CD4-positive, alpha-beta T cell treated with Interleukin-4 for 4 hours (primary cell): ENCODE measurements at places on chromosomes 12 and 14.

GRCh38 chr12:81079280-81080076 lies 1.6 kb downstream of the ACSS3 start:
- no peak for DNase-seq

DNA sequence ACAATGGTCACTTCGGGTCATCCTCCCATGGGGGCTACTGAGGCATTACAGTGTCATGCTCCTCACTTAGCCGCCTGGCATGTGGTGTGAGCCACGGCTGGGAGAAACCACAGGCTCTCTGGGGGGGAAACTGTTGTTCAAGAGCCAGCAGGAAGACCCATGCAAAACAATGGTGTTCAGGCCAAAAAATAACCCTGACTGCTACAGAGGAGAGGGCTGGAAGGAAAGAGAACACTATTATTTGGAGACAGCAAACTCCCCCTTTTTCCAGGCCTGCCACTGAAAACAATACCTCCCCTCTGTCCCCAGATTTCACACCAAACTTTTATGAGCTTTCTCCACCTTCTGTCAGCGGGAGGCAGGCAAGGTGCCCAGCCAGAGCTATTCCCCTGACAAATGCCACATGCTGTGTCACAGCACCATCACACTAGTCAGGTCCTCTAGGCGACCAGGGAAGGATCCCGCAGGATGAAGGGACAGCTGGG lies 83.7 kb downstream of the CHGA start:
- DNase-seq: no peak

GRCh38 chr12:117816-118345 lies 51.3 kb downstream of the IQSEC3 start:
- DNase-seq: no peak

- no peak for DNase-seq
These were observed 847 bp downstream of the CCDC59 start for GRCh38 chr12:82357340-82357739.

DNA sequence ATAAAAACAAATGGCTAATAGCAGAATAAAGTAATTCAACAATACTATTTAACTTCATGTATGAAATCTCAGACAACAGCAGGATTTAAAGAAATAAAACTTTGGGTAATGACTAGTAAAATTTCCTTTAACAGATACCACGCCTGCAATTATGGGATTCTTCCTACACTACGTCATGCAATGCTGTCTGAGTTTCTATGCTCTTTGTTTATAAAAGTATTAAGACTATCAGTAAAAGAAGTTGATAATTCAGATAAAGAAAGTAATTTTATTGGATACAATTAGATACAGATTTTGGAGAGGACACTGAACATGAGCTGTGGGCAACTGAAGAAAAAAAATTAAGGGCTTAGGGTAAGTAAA lies 308.4 kb upstream of the LRFN5 start:
- no peak for DNase-seq

- DNase-seq: no peak
These were observed 40.5 kb downstream of the ZCRB1 start for GRCh38 chr12:42285431-42285830.

GRCh38 chr12:84085046-84085445 lies 827.6 kb downstream of the SLC6A15 start:
- no peak for DNase-seq

DNA sequence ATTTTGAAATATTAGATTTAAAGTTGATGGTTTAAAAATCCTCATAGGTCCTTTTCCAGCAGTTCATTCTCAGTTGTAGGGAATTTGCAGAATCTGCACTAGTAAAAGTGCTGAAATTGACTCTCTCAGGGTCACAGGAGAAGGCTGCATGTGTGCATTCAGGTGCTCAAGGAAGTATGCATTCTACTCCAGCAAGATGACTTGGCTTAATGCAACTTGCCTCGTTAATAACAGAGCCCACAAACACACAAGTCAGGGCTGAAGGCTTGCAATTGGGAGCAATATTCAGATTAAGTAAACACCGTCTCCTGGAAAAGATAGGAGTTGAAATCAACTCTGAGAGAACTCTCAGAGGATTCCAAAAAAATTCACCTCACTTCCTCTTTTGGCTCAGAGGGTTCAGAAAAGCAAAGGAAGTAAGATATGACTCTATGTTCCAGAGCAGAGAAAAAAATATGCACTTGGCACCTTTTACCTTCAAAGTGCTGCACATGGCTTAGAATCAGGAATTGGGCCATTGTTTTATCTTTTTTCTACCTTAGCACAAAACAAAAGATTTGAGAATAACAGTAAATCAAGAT lies 406.3 kb upstream of the DCN start:
- no peak for DNase-seq
